Coronary artery (tissue), 2 donors: ENCODE measurements at places on chromosomes 4 and X.

DNA sequence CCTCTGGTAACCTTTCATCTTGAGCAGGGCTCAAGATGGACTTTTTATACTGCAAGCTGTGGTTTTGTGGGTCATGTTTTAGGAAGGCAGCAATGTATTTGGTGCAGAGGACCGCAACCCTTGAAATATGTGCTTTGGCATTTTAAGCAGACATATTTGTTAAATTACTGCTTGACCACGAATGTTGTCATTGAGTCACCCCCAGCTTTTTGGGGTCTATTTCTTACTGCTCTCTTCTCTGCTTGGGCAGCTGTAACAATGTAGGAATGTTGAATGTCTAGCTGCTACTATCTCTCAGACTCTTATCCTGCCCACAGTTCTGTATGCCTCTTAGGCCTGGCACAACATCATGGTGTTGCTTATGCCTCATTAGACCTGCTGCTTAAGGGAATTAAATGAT, 6.0 kb downstream of the RBPJ start:
- no peak for DNase-seq

DNA sequence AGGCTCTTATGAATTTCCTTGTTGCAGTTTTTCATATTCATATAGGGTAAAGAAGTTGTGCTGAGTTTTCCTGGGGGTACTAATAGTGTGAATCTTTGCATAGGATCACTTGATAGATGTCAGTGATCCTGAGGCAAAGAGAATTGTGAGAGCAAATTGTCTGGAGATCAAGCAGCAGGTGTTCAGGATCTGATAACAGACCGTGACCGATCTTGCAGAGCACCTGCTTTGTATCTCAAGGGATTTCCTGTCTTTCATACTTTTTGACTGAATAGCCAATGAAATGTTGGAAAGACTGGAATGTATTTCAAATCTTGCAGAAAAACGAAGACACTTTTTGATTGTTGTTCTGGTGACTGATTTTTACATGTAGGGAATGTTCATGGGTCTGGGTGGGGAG, 914.5 kb downstream of the STIM2 start:
- DNase-seq, result no peak

GRCh38 chr4:48346594-48346993, 5.3 kb downstream of the SLAIN2 start:
- no peak for DNase-seq

- no peak for DNase-seq
These were observed 260.5 kb upstream of the DDX53 start for GRCh38 chrX:22739276-22739675.

DNA sequence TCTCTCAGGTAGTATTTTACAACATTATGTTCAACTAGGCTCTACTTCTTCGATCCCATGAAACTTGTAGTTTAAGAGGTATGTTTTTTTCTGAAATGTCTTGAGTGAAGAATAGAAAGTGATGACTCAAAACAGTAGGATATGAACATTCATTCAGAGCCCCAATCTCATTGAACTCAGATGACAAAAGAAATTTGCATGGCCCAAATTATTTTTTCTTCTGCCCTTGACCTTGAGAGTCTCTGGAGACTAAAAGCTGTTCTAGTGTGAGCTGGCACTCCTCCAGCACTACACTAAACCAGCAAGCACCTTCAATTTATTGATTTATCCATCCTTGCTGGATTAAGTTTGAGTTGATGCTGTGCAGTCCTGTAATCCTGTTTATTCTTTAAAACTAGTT, 4.0 kb downstream of the DCLK2 start:
- DNase-seq, result no peak

DNA sequence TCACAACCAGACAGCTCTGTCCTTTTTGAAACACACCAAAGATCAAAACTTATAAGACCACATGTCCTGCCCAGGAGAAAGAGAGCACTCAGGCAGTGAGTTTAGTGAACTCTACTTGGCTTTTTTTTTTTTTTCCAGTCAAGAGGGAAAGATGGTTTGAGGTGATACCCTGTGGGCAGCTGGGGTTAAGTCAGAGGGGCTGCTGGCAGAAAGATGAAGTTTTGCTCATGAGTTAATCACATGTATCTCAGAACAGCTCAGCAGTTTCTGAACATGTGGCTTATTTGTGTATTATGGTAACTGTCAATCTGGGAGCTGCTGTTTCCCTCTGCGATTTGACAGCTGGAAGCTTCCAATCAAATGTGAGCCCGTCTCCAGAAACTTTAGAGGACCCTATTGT, 56.4 kb upstream of the MAP3K15 start:
- no peak for DNase-seq

GRCh38 chr4:146514651-146515357, 6.9 kb downstream of the SLC10A7 start:
- no peak for DNase-seq

GRCh38 chr4:78784236-78784865, 8.2 kb downstream of the BMP2K start:
- DNase-seq, result no peak

DNA sequence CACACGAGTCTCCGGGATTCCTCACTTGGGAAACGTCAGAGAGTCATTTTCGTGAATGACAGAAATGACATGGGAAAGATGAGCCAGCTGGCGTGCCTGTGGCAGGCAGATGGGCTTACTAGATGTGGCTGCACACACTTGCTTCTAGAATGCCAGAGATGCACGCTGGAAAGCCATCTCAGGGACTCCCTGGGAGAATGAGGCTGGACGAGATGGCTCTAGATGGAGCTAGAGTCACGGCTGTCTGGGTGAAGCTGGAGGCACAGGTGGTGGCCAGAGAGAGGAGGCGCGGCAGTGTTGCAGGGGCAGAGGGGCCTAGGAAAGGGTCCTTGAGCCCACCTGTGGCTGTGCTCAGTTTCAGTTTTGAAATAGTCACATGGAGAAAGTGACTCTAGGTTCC, 26.0 kb downstream of the TKTL1 start:
- no peak for DNase-seq

GRCh38 chr4:118765399-118765798, 70.5 kb downstream of the SEC24D start:
- no peak for DNase-seq

DNA sequence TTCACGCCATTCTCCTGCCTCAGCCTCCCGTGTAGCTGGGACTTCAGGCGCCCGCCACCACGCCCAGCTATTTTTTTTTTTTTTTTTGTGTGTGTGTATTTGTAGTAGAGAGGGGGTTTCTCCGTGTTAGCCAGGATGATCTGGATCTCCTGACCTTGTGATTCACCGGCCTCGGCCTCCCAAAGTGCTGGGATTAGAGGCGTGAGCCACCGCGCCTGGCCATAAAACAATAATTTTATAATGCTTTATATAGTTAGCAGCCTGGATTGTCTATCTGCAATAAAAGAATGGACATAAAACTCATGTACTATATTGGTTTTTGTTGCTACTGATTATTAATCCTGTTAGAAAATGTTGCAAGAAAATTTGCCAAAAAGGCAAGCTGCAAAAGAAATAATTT, 195.9 kb upstream of the BANK1 start:
- DNase-seq, result no peak

DNA sequence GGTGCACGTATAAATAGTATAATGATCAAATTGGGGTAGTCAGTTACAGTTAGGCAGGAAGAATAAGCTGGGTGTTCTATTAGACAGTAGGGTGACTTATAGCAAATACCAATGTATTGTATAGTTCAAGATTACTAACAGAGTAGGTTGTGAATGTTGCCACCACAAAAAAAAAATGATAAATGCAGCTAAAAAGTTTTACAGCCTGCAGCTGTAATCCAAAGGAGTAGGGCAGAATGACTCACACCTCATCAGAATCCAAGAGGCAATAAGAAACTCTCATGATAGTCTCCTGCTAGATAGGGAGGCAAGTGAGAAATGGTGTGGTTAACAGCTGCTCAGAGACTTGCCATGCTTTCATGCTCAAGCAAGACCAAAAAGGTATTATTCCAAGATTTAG, 19.6 kb upstream of the TCEAL4 start:
- no peak for DNase-seq

- DNase-seq, result no peak
These were observed 8.1 kb upstream of the PGAM4 start for GRCh38 chrX:77977518-77977917.

- DNase-seq, result no peak
These were observed 63.0 kb downstream of the PRSS12 start for GRCh38 chr4:118289794-118290193.
